Stimulated activated CD4-positive, alpha-beta T cell treated with anti-CD3 and anti-CD28 coated beads, Interleukin-15, amount 100 ng/mL, for 48 hours (primary cell): ENCODE measurements at places on chromosomes 4 and X.

DNA sequence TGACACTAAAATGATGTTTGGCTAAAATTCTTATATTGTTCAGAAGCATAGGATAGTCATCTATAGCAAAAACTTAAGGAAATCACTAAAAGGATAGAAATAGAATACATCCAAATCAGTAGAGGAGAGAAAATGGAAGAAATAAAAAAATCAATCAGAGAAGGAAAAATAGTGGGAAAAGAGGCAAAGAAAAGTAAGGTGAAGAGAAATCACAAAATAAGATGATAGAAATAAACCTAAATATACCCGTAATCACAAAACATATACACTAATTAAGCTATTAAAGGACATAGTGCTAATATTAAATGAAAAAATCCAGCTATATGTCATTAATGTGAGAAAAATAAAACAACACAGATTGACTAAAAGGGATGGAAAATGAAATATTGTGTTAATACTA is 6.3 kb downstream of the PGRMC2 start:
- no peak for DNase-seq

GRCh38 chrX:47644557-47645091 is 5.7 kb downstream of the ELK1 start:
- DNase-seq: no peak

GRCh38 chr4:153585026-153585425 is 99.1 kb upstream of the TLR2 start:
- DNase-seq: no peak

GRCh38 chrX:48180811-48181210 is 15.8 kb downstream of the SSX5 start:
- no peak for DNase-seq

DNA sequence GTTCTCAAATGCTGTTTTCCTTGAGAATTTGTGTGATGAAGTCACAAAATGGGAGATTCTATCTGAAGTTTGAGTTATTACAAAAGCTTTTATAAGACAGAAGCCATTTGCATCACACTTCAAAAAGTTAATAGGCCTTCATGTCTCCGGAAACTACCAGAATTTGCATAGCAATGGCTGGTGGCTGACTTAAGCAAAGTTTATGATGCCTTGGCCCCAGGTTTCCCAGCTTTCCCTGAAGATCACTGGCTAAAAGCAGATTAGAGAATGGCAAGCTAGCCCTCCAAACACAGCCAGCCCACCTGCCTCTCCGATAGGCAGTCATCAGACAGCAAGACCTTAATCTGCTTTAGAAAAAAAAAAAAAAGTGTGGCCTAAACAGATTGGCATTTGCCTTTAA is 197.8 kb downstream of the HS3ST1 start:
- DNase-seq: no peak

DNA sequence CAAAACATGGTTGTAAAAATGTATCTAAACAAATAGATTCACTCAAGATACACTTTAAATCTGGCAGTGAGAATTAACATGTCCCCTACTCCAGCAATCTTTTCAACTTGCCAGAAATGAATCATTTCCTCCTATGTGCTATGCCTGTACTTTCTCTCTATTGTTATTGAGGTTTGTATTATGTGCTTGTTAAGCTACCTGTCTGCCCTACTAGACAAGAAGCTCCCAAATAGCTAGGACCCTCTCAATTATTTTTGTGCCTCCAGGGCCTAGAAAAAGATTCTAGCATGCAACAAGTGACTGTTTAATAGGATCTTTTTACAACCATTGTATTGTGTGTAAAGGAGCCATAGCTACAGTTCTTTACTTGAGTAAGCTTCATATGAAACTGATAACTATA is 3.5 kb upstream of the SAP30 start:
- no peak for DNase-seq

DNA sequence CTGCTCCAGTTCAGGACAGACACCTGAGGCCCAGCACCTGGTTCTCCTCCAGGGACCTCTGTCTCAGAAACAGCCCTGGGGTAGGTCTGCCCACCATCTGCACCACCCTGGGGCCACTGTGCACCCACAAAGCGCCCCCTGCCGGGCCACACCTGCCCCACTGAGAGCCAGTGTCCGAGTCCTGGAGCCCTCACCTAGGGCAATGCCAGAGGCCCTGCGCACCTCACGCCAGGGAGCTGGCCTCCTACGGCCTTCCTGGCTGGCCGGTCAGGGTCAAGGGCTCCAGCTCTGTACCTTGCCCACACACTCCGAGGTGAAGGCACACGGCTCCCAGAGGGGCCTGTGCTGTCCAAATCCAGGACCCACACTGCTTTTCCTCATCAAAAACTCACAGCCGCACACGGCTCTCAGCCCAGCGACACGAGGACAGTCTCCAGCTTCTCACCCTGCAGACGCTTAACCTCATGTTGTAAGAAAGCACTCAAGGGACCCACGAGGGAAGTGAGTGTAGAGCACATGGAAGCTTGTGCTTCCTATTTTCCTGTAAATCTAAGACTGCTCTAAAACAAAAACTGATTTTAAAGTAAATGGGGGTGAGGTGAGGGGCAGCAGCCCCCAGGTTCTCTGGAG is 5.4 kb downstream of the CTBP1 start:
- DNase-seq: no peak

- DNase-seq: no peak
Observed at GRCh38 chr4:108060164-108060563, 70.5 kb downstream of the HADH start.

GRCh38 chrX:131279617-131280016 is 9.5 kb downstream of the IGSF1 start:
- no peak for DNase-seq
